HepG2 (cell line): ENCODE measurements at places on chromosomes 1 and 21.

DNA sequence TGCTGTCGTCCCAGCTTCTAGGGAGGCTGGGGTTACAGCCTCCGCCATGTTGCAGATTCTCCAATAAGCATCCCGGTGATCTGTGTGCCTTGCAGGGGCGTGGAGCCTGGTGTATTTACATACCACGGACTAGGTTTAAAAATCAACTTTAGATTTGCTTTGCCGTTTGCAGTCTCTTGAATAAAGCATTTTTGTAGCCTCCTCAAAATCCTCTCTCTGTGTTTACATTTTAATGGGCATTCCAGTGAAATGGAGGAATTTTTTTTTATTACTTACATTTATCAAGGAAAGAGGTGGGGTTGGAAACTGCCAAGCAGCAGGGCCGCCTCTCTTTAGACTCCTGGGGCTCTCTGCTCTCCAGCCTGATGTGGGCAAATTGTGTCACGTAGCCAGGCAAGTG lies 437.5 kb upstream of the VAMP3 start:
- DNase-seq, result no peak

DNA sequence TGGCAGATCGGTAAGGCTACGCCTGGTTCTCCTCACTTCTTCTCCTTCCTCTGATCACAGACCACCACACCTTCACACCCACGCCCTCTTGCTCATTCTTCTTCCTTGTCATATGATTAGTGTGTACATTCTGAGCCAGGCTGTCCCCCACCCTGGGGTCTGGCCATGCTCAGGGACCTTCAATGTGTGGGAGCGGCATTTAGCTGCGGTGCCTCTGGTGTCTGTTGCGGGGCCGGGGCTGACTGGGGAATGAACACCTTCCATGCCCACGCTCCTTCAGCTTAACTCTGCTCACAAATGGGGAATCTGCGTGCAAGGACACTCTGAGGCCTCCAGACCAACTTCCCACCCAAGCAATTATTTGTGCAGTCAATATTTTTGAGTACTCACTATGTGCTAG lies 29.4 kb downstream of the QSOX1 start:
- DNase-seq, result no peak

DNA sequence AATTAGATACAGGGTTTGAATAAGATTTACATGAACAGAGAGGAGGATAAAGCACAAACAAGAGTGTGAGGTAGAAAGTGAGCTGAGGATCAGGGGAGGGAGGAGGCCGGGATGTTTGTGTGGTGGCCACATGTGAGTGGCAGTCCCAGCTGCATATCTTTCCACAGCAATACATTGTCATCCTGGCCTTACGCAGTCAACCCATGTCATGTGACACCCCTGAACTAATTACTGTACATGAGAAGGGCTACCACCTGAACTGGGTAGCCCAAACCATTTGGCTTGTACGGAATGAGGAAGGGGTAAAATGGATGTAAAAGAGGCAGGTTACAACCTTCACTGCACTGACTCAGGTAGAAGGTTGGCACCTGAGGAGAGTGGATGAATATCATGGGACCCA lies 4.2 kb downstream of the SLAMF7 start:
- DNase-seq, result no peak

DNA sequence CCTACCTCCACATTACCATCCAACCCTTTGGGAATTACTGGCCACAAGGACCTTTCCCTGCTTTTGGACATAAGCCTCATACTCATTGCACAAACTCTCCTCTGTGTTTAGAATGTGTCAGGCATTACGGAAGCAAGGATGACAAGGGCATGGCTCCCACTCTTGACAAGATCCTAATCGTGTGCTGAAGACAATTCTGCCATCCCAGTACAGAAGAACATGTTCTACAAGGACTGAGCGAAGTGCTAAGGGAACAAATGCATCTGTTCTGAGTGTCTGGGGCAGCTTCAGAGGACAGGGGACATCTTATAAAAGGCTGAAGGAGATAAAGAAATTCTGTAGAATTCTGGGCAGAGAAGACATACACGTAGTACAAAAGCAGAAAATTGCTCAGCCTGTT lies 378.5 kb upstream of the CAMK1G start:
- no peak for DNase-seq

- DNase-seq, result peak; percentile 87
Observed at GRCh38 chr1:193115629-193116227, 6.1 kb upstream of the CDC73 start.

GRCh38 chr1:151512801-151513625 lies 1.8 kb downstream of the CGN start:
- no peak for DNase-seq
